ENCODE measurements at places on chromosomes 6 and 20.

GRCh38 chr20:46708172-46708860 is 1.1 kb upstream of the SLC2A10 start:
- no peak for DNase-seq

- DNase-seq: no peak
Measured at GRCh38 chr6:77470983-77471382, 7.7 kb upstream of the HTR1B start.

GRCh38 chr6:13431059-13431656 is 56.2 kb downstream of the GFOD1 start:
- DNase-seq: no peak

DNA sequence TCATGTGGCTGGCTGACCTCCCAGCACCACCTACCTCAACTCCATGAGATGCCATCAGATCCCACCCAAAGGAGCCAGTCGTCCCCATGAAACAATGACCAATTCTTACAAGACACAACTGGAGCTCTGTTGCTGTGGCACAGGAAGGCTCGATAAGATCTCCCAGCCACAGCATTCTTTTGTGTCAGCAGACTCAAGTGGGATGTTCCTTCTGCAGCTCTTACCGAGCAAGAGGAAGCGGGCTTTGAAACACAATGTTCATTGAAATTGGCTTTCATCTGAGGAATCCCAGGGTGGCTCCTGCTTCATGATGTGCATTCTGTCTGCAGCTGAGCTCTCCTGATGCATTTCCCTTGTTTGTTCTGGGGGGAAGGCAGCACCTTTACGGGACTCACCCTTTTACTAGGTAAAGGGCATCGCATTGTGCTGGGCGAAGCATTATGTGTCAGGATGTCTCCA is 222.0 kb upstream of the SGK1 start:
- DNase-seq: no peak

DNA sequence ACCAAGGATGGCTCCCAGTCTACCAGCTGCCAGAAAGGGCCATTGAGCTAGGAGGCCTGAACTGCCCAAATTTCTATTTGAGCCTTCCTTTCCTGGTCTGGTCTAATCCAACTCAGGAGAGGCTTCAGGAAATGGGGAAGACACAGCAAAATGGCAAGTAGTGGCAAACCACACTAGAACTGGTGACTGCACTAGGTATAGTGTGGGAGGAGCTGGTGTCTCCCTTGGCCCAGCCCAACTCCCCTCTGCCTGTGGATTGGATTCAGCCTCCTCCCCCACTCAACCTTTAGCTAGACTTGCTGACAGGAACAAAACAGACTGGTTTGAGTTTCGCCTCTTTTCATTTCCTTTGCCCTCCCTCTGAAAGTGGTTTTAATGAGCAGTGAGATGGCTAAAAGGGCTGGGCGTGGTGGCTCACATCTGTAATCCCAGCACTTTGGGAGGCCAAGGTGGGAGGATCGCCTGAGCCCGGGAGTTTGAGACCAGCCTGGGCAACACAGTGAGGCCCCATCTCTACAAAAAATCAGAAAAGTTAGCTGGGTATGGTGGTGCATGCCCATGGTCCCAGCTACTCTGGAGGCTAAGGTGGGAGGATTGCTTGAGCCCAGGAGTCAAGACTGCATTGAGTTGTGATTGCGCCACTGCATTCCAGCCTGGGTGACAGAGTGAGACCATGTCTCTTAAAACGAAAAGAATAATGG is 17.5 kb downstream of the MRPS18A start:
- DNase-seq: no peak

GRCh38 chr20:15613530-15613929 is 959.7 kb downstream of the KIF16B start:
- no peak for DNase-seq

DNA sequence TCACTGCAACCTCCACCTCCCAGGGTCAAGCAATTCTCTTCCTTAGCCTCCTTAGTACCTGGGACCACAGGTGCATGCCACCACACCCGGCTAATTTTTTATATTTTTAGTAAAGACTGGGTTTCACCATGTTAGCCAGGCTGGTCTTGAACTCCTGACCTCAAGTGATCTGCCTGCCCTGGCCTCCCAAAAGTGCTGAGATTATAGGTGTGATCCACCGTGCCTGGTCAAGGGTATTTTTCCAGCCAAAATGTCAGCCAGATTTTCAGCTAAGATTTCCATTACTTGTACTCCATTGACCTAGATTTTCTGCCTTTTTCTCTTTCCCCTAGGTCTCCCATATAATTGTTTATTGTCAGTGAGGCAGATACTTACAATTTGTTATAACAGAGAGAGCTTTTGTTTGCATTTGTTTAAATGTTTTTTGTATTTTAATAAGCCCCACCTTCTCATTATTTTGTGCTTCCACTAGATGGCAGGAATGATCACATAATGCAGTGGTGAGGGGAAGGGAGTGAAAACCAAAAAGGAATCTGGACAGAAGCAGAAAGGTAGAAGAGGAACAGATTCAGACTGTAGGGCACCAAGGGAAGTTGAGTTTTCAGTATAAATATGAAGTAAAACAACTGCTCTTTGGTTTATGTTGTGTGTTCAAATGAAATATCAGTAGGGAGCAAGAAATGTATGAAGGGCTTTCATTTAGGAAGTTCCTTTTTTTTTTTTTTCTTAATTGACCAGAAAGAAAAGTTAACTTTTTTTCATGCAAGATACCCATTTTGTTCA is 29.7 kb downstream of the RPF2 start:
- no peak for DNase-seq
